Ovary (tissue), 10 donors: ENCODE measurements at places on chromosomes 1 and 21.

- no peak overlapping the region for H3K27ac ChIP-seq
- H3K27me3 ChIP-seq, result no peaks in the 10 kb centered on the region
- H3K4me3 ChIP-seq, result no peak overlapping the region
- peaks cover 14% of the 10 kb centered on the region for H3K4me1 ChIP-seq
- DNase-seq, result no peak
Observed at GRCh38 chr1:100045206-100045605, 75.4 kb downstream of the SLC35A3 start.

DNA sequence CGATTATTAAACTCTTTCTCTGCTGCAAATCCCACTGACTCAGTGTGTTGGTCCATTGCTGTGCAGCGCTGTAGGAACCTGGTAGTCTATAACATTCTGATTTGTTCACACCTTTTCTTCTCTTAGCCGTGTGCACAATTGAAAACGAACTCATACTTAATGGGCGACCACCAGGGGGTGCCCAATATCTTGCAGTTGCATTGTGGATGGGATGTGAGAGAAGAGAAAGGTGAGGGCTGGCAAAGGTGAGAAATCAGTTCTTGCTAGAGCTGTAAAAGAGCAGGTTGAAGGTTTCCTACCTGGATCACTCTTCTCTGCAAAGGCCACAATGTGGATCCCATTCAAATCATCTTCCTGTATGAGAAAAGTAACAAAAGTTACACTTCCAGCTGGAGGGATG lies 51.0 kb downstream of the CASQ2 start:
- H3K27me3 ChIP-seq, result no peaks in the 10 kb centered on the region
- H3K27ac ChIP-seq, result no peak overlapping the region
- H3K4me3 ChIP-seq, result no peak overlapping the region
- no peaks in the 10 kb centered on the region for H3K36me3 ChIP-seq
- DNase-seq, result no peak

DNA sequence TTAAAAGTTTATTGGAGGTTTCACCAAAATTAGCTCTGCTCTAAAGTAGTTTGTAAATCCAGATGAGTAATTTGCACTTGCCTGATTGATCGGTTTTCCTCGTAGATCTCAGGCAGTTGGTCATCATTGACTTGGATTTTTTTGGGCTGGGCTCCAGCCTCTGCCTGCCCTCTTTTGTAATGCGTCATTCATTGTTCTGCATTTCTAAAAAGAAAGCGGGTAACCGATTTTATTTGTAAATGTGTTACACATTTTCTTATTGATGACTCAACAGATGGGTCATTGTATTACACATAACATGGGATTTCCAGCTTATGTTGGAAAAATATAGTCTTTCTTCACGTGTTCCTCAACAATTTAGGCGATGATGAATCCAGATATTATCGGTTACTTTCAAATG lies 5.5 kb downstream of the ETS2 start:
- no peaks in the 10 kb centered on the region for H3K27me3 ChIP-seq
- no peaks in the 10 kb centered on the region for H3K36me3 ChIP-seq
- no peak for DNase-seq
- no peak overlapping the region for H3K27ac ChIP-seq
- H3K4me3 ChIP-seq, result no peak overlapping the region

GRCh38 chr1:53176452-53177208 lies 20.0 kb upstream of the CPT2 start:
- no peak overlapping the region for H3K4me3 ChIP-seq
- H3K27ac ChIP-seq, result no peak overlapping the region
- peaks cover 11% of the 10 kb centered on the region for H3K4me1 ChIP-seq
- H3K36me3 ChIP-seq, result no peaks in the 10 kb centered on the region
- H3K27me3 ChIP-seq, result no peaks in the 10 kb centered on the region

DNA sequence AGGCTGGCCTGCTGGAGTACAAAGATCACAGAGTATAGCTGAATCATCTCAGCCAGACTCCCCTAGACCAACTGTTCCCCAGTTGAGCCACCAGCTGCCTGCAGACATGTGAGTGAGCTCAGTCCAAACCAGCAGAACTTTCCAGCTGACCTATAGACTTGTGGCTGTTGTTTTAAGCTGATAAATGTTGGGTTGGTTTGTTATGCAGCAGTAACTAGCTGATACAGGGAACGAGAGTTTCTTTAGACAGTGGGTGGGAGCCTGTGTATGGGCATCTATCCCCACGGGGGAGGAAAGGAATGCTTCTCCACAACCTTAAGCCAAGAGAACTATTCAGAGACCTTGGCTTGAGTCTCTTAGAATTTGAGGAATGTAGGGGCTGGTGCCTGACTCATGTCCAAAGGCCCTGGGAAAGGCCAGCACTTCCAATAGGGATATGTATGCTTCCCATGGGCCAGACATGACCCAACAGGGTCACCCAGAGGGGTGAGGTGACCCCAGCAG lies 30.1 kb downstream of the SLC1A7 start:
- H3K4me3 ChIP-seq, result no peak overlapping the region
- H3K4me1 ChIP-seq, result peaks cover 12% of the 10 kb centered on the region
- H3K27ac ChIP-seq, result no peak overlapping the region
- DNase-seq, result no peak

DNA sequence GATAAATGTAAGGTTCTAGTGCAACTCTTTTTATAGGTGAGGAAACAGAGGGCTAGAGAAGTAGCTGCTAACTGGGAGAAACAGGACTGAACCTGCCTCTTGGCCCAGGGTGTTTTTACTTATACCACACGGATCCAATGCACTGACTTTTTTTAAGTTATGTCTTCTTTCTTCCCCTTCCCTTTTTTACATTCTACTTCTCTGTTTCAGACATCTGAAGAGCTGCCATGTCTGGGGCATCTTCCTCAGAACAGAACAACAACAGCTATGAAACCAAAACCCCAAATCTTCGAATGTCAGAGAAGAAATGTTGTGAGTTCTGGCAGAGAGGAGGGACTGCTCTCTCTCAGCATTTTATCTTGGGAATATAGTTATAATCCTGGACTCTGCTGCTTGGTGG lies 1.4 kb downstream of the PFKFB2 start:
- peaks cover 7% of the 10 kb centered on the region for H3K4me1 ChIP-seq
- H3K27me3 ChIP-seq, result no peaks in the 10 kb centered on the region
- H3K27ac ChIP-seq, result no peak overlapping the region
- no peak for DNase-seq

- no peak overlapping the region for H3K4me3 ChIP-seq
- no peaks in the 10 kb centered on the region for H3K36me3 ChIP-seq
- no peak overlapping the region for H3K27ac ChIP-seq
- peaks cover 3% of the 10 kb centered on the region for H3K4me1 ChIP-seq
- H3K27me3 ChIP-seq, result no peaks in the 10 kb centered on the region
Observed at GRCh38 chr1:9038881-9039760, 12.9 kb upstream of the SLC2A7 start.
